Left renal pelvis (tissue), 4 donors: ENCODE measurements at places on chromosomes 6 and 20.

DNA sequence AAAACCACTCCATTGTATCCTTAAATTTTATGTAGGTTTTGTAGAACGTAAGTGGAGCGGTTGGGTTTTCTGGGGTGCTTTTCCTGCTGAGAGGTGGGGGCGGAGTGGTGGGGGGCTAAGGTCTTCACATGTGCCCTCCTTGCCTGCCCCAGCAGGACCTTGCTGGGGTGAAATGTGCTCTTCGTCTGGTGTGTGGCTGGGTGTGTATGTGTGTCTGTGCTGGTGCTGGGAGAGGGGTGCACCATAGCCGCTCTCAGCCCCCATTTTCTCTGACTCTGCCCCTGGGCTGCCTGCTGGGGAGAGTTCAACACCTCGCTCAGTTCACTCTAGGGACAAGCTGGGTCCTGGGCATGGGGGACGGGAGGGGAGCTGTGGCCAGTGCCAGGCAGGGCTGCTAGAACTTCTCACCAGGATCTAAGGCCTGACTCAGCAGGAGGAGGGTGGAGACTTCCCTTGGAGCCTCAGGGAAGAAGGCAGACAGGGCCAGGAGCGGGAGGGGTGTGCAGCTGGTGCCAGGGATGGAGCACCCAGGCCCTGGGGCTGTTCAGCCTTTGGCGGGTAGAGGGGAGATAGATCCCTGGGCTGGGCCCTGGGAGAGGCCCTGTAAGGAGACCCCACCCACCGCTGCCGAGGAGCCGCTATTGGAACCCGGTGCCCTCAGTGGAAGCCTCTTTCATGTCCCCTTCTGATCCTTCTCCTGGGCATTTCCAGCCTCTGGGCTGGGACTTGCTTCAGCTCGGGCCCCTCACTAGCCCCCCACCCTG is 4.8 kb downstream of the SOX18 start:
- DNase-seq, result no peak

DNA sequence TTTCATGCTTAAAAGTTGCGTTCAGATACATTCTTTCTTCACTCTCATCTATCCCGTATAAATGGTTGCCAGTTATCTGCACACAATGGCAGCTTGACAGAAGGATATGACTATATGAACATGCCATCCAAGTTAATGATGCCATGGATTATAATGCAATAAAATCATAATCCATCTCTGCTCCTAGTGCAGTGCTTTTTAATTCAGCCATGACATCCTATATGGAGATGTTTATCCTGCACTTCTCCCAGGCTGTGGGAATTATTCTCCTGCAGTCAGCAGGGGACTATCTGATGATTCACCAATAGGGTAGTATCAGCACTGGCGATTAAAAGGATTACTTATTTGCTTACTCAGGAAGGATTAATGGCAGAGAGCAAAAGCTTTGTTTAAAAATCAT is 273.8 kb downstream of the SAMD5 start:
- DNase-seq, result no peak

GRCh38 chr6:106727480-106728149 is 98.2 kb downstream of the QRSL1 start:
- no peak for DNase-seq

DNA sequence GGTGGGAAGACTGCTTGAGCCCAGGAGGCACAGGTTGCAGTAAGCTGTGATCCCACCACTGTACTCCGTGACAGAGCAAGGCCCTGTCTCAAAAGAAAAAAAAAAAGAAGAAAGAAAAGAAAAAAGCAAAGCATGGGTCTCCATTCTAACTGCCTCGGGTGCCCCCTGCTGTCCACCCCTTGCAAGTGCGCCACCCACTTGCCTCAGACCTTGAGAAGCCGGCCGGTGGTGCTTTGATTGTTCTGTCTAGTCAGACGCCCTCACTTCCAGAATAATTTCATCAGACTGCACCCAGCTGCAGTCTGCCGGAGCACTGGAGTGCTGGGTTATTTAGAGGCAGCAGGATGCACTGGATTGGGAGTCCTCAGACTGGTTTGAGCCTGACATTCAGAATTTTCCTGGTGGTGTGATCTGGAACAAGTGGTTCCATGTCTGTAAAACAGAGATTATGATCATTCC is 17.6 kb upstream of the TM9SF4 start:
- DNase-seq, result peak; percentile 54

DNA sequence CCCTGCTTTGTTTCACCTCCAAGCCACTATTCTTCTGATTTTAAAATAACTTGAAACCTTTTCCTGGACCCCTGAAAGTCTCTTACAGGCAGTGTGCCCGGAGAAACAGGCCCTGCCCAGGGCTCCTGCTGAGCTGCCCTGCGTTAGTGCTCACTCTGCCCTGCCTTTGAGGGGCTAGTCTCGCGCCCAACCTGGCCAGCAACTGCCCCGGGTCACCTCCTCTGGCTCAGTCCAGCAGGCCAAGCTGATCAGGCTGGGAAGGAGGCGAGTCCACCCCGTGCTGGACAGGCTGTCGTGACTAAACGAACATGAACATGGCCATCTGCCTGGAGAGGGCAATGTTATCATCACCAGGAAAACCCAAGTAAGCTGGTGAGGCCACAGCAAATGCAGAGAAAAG is 245.4 kb downstream of the ANKRD60 start:
- no peak for DNase-seq

DNA sequence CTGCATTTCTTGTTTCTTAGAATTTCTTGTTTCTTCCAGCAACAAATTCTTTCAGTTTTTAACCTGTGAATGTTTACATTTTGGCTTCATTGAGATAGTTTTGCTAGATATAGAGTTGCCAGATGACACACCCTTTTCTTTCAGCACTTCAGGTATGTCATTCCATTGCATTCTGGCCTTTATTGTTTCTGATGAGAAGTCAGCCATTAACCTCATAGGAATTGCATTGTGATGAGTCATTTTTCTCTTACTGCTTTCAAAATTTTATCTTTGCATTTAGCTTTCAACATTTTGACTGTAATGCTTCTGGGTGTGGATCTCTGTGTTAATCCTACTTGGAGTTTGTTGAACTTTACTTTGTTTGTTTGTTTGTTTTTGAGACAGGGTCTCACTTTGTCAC is 440.3 kb upstream of the HS3ST5 start:
- no peak for DNase-seq

- no peak for DNase-seq
These were observed 62.0 kb downstream of the TRIM38 start for GRCh38 chr6:26024651-26025046.

DNA sequence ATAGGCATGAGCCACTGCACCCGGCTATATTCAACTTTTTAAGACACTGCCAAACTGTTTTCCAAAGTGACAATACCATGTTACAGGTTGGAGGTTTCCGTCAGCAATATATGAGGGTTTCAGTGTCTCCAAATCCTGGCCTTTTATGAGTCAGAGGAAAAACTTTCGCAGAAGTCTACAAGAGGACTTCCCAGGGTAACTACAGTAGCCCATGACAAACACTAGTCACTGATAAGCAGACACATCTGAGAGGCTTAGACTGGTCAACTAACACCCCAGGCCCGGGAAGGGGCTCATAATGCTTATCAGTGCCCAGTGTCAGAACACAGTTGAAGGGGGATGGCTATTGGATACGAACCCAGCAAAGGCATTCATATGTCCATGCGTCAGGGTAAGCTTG is 85.4 kb downstream of the SOX4 start:
- DNase-seq, result no peak

GRCh38 chr6:1777921-1778685 is 168.4 kb downstream of the FOXC1 start:
- DNase-seq, result no peak

DNA sequence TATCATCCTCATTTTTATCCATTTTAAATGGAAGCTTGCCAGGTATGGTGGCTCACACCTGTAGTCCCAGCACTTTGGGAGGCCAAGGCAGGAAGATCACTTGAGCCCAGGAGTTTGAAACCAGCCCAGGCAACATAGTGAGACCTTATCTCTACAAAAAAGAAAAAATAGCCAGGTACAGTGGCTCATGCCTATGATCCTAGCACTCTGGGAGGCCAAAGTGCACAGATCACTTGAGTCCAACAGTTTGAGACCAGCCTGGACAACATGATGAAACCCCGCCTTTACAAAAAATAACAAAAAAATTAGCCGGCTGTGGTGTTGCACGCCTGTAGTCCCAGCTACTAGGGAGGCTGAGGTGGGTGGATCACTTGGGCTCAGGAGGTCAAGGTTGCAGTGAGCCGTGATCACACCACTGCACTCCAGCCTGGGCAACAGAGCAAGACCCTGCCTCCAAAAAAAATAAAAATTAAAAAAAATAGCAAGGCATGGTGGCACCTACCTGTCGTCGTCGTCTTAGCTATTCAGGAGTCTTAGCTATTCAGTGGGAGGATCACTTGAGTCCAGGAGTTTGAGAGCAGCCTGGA is 89.0 kb downstream of the TCP11 start:
- DNase-seq, result no peak

- DNase-seq, result peak; percentile 20
These were observed 193.1 kb downstream of the DOK5 start for GRCh38 chr20:54668271-54669039.

- DNase-seq, result peak; percentile 97
These were observed at the start of gene HBS1L for GRCh38 chr6:135054569-135055498. Gene HBS1L, minus strand, starts transcription at chr6:135054822. Its CDS starts 131 bp downstream, at chr6:135054691.

- DNase-seq, result no peak
These were observed 31.2 kb downstream of the FASTKD5 start for GRCh38 chr20:3128275-3128984.

GRCh38 chr20:37449276-37449675 is 71.8 kb upstream of the NNAT start:
- DNase-seq, result no peak

DNA sequence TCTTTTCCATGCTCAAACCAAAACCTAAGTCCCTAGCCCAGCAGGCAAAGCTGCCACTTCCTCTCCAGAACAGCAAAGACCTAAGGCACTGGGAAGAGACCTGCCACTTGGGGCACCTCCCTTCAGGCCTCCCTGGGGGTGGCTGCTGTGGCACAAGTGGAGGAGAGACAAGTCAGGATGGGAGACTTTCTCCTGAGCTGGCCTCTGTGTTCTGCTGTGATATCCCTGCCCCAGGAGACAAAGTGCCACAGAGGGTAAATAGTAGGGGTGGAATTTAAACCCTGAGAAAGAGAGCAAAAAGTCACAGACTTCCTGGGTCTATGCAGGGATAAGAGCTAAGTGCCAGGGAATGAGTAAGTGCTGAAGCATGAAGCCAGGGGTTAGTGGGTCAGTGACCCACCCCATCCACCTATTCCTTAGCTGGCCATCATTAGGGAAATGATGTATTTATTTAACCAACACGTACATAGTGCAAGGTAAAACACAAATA is 84.2 kb downstream of the MRPL14 start:
- no peak for DNase-seq

DNA sequence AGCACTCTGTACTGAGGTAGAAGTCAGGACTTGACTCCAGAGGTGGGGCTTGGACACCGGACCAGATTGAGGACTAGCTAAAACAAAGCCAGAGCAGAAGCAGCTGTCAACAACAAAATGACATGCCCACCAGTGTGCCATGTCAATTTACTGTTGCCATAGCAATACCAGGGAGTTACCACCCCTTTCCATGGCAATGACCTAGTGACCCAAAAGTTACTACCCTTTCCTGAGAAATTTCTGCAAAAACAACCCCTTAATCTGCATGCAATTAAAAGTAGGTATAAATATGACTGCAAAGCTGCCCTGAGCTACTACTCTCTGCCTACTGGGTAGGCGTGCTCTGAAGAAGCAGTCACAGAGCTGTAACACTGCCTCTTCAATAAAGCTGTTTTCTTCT is 21.0 kb downstream of the MAP3K5 start:
- no peak for DNase-seq

GRCh38 chr20:32358632-32358882 is 426 bp downstream of the ASXL1 start:
- DNase-seq, result no peak

- DNase-seq, result no peak
These were observed 18.7 kb downstream of the CNKSR3 start for GRCh38 chr6:154491567-154492470.

- no peak for DNase-seq
These were observed 138.1 kb upstream of the MARCKS start for GRCh38 chr6:113719064-113719463.

- no peak for DNase-seq
These were observed 3.8 kb downstream of the EYA2 start for GRCh38 chr20:46898423-46898822.

DNA sequence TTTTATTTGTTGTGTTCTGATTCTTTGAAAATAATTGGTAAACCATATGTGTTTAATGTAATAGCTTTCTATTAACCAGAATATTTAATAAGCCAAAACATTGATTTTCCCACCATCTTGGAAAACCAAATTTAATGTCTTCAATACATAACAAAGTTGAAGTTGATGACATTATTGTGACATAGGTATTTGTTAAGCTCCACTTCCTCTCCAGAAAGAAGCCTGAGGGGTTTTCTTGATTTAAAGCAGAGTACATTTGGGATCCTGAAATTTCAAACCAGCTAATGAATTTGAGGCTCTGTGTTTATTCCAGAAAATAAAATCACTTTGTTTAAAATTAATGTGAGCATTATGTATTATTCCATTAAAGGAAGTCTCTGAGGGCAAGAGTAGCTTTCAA is 106.3 kb downstream of the PERP start:
- DNase-seq, result no peak

DNA sequence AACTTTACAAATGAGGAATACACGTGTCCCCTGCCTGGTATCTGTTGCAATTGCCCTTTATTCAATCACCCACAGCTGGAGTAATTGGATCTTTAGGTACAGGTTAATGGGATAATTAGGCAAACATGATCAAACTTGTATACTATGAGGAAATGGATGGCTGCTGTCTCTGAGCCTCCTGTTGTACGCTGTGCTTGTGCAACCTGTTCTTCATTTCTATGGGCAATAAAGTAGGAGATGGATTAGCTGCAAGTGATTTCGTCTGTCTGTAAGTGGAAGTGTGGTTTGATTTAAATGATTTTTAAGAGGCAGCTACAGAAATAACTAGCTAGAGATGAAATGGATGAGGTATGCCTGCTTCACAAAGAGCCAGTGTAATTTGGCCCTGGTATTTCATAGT is 474.1 kb downstream of the RNF144B start:
- DNase-seq, result no peak

DNA sequence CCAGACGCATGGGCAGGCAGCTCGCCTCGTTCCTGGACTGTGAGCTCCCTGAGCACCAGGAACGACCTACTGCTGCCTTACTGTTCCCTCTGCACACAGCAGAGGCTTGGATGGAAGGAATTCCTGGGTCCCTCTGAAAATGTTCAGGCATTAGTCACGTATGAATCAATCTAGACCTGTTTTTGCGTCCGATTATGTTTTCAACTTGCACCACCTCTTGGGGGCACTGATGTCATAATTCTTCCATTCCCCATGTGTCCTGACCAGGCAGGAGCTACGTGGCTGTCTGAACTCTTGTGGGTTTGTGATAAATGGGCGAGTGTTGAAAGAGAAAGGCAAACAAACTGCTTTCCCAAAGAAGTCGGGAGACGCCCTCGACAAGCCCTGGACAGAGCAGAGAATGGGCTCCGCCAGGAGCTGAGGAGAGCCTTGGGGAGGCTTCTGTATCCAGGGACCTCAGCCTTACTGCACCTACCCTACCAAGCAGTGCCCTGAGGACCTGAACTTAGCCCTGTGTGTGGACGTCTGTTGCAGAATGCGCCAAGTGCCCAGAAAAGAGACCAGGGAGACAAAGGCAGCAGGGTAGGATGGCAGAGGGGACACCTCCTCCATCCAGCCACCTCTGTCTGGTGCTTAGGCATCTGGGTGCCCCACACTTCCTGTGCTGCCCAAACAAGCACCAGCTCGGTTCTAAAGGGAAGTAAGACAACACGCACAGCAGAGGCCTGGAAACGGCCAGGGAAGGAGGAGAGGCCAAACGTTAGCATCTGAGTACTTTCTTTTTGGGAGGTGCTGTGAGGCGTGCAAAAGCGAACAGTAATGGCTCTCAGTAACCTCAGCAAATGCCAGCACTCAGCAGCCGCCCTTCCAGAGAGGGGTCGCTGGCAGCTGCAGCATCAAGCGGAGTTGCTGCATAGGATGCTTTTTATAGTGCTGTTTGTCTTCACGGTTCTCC is 124.2 kb downstream of the LY86 start:
- no peak for DNase-seq
